GM12864 (cell line): ENCODE measurements at places on chromosomes 4 and X.

DNA sequence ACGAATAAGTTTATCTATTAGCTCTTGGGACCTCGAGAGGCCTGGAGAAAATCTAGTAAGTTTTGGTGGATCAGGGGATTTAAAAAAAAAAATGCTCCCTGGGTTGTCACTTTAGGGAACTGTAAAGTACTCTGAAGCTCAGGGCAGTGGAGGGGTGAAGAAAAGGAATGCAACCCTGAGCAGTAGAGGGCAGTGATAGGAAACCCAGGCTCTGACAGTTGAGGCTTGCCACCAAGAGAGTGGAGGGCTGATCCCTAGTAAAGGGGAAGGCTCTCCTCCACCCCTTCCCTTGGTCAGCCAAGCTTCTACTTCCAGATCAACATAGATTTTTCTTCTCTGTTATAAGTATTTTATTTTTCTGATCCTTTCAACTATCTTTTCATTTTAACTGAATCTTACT is 73.1 kb downstream of the FBXO8 start:
- no peak for DNase-seq

GRCh38 chrX:16869393-16870094 is 618 bp downstream of the RBBP7 start:
- DNase-seq = no peak

DNA sequence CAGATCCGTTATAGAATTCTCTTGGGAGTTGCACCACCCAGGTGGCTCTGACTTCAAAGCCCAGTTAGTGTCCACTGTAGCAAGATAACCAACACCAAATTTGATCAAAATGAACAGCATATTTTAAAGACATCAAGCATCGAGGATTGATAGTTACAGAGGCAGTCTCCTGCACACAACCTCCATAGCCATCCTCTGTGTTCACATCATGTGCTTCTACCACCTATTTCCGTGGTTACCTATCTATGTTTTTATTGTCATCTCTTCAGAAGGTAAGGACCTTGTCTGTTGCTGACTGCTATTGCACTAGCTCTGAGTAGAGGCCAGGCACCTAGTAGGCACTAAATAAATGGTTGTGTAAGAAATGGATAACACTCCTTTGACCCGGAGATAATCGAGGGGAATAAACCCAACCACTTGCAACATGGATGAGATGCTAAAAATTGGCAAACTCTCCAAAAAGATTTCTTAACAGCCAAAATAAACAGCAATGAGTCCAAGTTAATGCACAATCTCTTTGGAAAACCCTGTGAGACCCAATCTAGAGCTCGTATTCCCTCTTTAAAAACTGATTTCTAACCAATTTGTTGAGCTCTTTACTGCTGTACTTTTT is 14.7 kb upstream of the C1QTNF7 start:
- no peak for DNase-seq

DNA sequence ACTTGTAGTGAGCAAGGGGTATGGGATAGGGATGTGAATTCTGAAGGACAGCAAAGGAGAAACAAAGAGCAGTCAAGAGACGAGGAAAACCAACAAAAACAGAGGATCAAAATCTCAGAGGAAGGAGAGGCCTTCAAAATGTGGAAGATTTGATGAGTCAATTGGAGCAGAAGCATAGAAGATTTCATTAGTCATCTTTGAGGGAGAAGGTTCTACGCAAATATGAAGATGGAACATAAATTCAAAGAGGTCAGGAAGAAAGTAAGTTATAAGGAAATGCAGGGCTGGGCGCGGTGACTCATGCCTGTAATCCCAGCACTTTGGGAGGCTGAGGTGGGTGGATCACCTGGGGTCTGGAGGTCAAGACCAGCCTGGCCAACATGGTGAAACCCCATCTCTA is 35.4 kb downstream of the MID2 start:
- DNase-seq = no peak

DNA sequence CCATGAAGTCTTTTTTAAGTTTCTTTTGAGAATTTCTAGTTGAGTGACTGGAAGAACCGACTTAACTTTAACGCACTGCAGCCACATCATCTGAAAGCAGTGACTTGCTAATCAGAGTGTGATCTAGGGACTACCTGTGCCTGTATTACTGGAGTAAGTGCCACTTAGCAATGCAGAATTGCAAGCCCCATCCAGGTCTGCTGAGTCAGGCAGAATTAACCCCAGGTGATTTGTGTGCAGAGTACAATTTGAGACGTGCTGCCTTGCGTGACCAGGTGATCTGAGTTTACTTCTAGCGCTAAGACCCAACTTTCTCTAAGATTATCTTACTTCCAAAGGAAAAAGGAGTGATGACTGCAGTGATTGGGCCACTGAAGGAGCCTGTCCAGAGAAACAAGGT is 85.3 kb downstream of the CLCN4 start:
- DNase-seq = no peak

GRCh38 chr4:15778289-15779241 is at the start of gene CD38:
TSS of gene CD38 (plus strand) at chr4:15778328. CDS start at chr4:15778415, 87 bp downstream.
- peak; percentile 78 for DNase-seq

GRCh38 chr4:52588771-52589591 is 70.1 kb downstream of the USP46 start:
- DNase-seq = no peak
